Substantia nigra (tissue), 51 donors: ENCODE measurements at places on chromosomes 7 and 10.

DNA sequence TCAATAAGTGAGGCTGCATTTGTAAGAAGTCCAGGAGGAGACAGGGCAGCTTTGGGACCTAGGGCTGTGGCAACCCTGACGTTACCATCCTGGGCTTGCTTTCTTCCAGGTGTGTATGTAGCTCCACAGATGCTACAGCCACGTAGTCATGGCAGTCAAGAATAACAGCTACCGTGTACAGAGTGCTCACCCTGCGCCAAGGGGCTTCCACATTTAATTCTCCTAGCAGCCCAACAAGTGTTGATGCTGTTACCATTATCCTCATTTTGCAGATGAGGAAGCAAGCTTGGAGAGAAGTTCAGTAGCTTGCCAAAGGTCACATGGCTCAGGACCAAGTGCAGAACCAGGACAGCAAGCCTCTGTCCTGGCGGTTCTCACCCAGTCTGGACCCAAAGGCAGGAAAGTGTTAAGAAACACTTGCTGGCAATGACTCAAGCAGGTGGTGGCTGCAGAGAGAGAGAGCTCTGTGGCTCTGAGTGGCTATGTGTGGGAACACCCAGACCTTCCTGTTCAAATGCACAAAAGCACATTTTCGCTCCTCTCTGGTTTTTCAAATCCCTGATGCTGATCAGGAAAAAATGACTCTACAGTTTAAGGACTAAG, 89.8 kb downstream of the CREM start:
- DNase-seq: no peak

DNA sequence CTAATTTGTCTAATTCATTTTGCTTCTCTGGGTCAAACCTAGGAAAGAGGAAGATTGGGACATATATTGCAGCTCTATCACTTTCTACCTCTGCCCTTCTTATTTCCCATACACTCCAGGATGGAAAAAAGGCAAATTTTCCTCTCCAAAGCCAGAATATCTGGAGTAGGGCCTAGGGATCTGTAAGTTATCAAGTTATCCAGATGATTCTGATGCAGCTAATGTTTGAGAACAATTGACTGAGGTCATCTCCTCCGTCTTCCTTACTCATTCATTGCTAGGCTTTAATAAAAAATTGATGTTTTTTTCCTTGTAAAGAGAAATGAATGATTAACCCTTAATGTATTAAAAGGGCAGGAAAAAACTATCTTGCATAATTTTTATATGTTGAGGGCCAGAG, 211.9 kb upstream of the GLI3 start:
- DNase-seq: no peak

DNA sequence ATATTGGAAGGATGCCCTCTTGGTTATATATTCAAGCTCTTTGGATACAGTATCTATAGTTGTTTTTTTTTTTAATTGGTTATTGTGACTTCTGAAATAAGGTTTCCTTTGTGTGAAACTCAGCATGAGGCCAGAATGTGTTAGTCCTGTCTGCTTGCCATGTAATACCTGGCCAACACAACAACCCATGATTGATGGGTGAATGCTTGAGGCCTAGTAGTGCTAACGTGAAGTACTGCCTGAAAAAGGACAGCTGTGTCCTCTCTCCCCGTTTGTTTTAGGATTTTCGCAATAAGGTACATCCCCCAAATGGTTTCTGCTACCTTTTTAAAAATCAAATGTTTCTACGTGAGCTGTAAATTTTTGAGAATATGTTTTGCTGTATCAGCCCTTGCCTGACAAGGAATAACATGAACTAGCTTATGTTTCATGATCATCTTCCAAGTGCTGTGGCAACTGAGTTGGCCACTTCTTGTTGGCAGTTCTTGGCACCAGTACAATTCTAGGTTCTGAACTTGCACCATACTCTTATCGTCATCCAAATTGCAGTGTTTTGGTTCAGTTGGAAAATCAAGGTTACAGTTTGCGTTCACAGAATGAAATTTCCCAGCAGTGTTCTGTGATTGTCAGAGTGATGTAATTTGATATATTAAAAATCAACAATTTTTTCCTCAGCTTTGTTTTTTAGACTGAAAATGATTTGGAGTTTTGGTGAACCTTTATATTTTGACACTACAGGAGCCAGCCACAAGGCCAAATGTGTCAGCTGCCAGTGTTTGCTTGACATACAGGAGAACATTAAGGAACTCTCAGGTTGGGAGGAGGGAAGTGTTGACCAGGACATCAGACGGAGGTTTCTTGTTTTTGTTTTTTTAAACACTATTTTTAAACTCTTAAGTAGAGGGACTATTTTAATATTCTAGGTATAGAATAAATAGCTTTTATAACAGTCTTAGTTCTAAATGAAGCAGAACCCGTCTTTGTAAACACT, 13.5 kb upstream of the ASCC1 start:
- no peak for DNase-seq

GRCh38 chr10:103838862-103839518, 16.4 kb downstream of the SH3PXD2A start:
- no peak for DNase-seq

- no peak for DNase-seq
Observed at GRCh38 chr10:132395704-132396493, 1.1 kb upstream of the PWWP2B start.
